ENCODE measurements at places on chromosomes 12 and 14.

- DNase-seq = no peak
Observed at GRCh38 chr12:109946505-109946904, 46.4 kb downstream of the TCHP start.

DNA sequence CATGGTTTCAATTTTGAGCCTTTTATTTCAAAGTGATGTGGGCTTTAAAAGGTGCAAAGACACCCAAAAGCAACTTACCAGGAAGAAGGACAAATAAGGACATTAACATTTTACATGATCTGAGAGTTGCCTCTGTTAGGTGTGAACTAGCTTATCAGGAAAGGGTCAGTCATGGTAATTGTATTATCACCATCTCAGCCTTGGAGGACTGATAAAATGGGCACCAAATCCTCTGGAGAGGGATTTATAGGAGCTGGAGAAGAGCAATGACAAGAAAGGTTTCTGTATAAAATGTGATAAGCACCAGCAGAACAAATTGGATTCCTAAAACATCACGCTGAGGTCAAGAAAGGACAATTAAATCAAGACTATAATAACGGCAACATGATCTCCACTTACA lies 217.7 kb upstream of the PRICKLE1 start:
- no peak for DNase-seq

DNA sequence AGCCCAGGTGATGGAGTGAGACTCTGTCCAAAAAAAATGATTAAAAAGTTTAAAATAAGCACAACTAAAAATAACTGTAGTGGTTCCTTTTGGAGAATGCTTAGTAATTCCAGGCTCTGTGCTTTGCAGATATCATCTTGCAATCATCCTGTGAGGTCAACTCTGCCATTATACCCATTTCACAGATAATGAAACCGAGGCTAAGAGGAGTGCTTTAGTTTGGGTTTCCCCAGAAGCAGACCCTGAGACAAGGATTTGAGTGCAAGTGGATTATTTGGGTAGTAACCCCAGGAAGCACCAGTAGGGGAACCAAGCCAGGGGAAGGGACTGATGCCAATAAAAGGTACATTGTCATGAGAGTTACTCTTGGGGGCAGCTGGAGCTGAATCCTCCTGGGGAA lies 44.7 kb downstream of the RIN3 start:
- no peak for DNase-seq

GRCh38 chr12:116280595-116281290 lies 3.2 kb upstream of the MED13L start:
- DNase-seq = no peak

DNA sequence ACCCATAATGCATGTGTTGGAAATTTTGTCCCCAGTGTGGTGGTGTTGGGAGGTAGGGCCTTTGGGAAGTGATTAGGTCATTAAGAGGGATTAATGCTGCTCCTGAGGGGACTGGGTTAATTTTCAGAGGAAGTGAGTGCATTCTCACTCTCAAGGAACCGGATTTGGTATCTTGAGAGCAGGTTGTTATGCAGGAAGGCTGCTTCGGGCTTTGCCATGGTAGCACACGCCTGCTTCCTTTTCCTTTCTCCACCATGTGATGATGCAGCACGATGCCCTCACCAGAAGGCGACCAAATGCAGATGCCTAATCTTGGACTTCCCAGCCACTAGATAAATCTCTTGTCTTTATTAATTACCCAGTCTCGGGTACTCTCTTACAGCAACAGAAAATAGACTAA lies 257.1 kb downstream of the SSPN start:
- DNase-seq = no peak

DNA sequence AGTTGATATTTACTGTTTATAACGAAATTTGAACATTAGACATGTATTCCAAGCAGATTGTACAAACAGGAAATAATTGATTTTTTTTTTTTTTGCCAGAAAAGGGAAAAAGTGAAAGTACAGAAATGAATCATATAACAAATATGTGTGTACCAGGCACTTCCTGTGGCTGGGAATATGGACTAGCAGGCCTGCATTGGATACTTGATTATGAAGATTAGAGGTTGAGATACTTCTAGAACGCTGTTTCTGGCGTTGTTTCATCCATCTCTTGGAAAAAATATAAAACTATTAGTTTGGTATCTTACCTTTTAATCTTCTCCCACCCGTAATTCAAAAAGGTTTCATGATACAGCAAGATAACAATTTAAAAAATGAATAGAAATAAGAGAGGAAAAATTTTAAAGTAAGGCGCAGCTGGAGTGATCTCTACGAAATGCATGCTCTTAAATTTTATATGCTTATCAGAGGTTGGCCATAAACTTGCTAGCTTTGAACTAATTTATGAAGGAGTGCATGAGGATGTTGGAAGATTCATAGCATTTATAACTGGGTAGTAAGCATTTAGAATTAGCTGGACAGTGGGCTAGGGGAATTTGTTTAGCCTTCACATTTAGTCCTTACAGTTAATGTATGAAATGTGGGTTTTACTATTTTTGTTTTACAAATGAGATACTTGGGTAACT lies 90.8 kb downstream of the AEBP2 start:
- no peak for DNase-seq

DNA sequence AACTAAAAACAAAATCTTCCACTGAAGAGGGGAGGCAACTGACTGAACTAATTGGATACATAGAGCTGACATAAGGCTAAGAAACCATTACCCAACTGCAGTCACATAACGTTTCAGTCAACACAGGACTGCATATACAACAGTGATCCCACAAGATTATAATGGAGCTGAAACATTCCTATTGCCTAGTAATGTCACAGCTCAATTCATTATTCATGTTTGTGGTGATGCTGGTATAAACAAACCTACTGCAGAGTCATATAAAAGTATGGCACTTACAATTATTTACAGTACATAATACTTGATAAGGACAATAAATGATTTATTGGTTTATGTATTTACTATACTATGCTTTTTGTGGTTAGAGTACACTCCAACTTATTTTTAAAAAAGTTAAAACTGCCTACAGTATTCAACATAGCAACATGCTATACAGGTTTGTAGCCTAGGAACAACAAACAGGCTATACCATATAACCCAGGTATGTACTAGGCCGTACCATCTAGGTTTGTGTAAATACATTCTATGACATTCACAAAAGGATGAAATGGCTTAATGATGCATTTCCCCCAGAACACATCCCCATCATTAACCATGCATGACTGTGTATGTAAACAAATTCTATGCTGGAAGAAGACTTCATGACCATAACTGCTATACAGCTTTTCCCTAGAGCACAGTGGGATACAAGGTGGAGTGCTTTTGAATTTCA lies 4.3 kb downstream of the NAP1L1 start:
- no peak for DNase-seq

DNA sequence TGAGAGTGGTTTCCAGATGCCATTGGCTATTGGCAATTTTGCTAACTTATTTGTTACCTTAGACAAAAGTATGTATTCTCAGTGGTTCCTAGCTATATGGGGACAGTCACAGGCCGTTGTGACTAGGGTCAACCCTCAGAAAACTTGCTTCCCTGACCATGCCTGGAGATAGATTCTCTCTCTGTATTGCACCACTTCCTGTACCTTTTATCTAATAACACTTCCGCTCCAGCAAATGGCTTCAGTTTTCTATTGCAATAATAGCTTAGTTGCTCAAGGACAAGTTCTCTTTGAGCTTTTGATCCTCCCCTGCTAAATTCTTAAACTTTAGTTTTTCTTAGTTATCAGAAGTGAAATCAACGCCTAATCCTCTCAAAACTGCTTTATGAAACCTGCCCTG lies 338.0 kb downstream of the RMST start:
- no peak for DNase-seq

- no peak for DNase-seq
Observed at GRCh38 chr14:38197784-38198335, 9.8 kb upstream of the SSTR1 start.

DNA sequence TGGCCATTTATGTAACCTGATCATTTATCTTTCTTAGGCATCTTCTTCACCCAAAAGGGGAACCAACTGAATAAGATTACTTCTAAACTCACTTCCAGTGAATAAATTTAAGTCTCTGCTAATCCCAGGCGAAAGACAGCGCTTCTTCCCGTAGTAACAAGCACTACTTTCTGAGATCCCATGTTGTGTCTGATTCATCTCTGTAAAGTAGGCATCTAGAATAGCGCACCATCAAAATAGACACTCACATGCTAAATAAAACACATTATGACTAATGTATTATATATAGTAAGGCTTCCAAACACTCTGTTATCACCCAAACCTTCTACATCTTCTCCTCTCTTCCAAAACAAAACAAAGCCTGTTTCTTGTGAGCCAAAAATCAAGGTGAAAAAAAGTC lies 15.1 kb downstream of the GTF2A1 start:
- DNase-seq = no peak

DNA sequence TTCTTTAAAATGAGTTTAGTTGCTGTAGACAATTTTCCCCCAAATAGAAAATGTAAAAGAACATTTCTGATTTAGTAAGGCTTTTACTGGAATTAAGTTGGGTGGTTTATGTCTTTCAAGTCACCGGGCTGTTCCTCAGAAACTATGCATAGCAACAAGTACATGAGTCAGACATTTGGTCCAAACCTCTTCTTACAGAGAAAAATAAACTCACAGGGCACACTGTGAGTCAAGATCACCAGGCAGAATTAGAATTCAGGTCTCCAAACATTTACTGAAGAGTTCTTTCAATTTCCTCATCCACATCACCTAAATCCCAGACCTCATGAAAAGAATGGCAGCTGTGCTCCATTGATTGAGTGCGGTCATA lies 476.1 kb upstream of the SOX5 start:
- no peak for DNase-seq

DNA sequence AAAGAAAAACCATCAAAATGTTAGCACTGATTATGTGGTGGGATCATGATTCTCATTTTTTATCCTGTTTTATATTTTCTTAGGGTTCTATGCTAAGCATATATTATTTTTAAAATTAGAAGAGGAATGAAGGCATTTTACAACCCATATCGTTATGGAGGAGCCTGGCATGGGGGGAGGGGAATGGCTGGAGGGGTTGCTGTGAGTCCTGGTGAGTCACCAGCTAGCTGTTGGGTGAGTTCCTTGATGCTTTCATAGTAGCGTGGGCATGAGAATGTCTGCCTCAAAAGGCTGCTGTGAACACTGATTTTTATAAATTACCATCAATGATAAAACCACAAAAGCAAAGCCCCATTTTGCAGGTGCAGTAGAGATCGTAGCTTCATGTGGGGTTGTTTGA lies 46.9 kb downstream of the C14orf132 start:
- no peak for DNase-seq

All from K562 (cell line).